KG1 (cell line): ENCODE measurements at places on chromosomes 3 and 15.

GRCh38 chr3:185114756-185115155 lies 38.1 kb downstream of the C3orf70 start:
- DNase-seq, result no peak

DNA sequence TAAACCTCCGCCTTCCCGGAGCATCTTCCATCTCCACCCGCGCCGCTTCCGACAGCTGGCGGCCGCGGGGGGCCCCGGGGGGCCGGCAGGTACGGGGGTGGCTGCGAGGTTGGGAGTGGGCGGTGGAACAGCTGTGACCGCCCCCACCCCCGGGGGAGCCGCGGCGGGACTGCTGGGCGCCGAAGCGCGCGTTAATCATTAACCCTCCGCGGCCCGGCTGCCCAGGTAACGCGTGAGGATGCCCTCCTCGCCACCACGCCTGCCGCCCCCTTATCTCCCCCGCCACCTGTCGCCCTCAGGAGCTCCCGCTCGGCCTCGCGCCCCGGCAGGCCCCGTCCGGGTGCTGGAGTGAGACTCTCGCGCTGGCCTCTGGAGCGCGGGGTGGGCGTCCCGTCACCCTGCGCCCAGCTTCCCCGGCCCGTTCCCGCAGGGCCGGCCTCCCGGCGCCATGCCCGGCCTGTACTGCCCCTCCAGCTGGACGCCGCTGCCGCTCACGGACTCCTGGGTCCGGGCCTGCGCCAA lies 757 bp downstream of the VWA5B2 start:
- no peak for DNase-seq

- DNase-seq, result no peak
These were observed 3.0 kb downstream of the RAB6B start for GRCh38 chr3:133892541-133893231.

DNA sequence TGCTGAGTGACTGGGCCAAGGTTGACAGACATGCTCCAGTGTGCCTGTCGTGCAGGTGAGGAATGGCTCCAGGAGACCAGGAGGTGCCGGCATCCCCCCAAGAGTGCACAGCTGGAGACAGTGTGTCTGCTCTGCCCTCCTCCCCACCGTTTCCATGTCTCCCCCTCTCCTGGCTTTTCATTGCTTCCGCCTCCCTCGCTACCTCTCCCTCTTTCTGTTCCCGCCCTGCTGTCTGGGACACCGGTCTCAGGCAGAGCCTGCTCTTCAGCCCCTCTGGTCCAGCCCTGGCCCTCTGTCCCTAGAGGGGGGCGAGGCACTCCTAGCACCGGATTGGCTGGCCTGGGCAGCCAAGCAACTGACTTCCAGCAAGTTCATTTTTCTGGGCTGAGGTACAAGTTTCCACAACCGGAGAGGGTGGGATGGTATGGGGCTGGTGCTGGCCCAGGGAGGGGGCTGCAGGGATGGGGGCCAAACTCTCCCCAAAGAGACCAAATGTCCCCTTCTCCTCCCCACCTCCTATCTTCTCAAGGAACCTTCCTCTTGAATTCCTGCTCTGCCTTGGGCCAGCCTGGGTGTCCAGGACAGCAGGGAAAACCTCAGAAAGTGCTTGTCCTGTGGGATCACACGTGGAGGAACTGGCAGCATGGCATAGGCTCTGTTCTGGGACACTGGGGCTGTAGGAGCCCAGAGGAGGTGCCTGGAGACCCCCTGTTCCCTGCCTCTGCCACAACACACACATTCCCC lies 32.6 kb downstream of the PRKCD start:
- no peak for DNase-seq

DNA sequence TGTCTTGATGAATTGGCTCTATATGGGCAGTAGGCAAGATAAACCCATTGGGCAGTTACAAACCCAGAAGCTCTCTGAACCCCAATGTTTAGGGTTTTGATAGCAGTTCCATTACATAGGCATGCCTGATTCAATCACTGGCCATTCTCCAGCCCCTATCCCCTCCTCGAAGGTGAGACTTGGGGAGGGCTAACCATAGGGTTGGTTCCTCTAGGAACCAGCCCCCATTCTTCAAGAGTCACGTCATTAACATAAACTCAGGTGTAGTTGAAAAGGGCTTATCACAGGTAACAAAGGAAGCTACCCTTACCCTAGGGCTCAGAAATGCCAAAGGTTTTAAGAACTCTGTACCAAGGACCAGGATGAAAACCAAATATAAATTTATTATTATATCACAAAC lies 353.1 kb downstream of the ERC2 start:
- no peak for DNase-seq

DNA sequence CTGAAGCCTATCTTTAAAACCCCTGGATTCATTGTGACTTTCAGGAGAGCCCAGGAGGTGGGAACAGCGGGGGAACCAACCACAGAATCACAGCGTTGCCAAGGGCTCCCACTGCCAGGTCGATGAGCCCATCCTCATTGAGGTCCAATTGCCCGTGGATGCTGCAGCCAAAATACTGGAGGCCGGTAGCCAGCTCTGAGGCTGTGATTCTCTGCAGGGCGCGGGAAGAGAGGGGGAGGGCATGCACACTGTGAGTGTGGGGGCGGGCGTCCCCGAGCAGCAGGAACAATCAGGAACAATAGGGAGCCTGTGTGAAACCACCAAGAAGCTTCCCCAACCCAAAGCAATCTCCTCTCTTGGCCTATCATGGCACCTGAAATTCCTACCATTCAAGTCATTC lies 53.4 kb downstream of the FEM1B start:
- no peak for DNase-seq

- DNase-seq, result no peak
These were observed 57.4 kb downstream of the ANXA2 start for GRCh38 chr15:60340207-60340921.

DNA sequence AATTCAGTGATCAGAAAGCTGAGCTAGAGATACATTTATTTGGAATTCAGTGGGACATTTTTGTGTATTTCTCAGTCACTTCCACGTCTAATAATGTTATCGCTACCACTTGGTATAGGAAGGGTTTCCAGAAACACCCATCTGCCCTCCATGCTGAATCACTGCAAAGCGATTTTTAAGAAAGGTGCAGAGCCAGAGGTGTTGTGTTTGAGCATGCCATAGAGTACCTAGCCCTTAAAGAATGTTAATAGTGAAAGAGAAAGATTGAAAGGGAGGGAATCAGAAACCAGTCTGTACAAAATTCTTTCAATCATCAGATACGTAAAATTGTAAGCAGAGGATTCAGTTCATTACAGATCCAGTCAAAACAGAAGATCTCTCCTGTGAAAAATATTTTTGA lies 80.1 kb upstream of the ARL6 start:
- no peak for DNase-seq

- DNase-seq, result no peak
These were observed 35.9 kb upstream of the CHMP2B start for GRCh38 chr3:87191175-87191574.

GRCh38 chr3:179969525-179969924 lies 67.2 kb downstream of the PEX5L start:
- no peak for DNase-seq

GRCh38 chr3:112303764-112304325 lies 9.8 kb upstream of the SLC9C1 start:
- DNase-seq, result no peak

DNA sequence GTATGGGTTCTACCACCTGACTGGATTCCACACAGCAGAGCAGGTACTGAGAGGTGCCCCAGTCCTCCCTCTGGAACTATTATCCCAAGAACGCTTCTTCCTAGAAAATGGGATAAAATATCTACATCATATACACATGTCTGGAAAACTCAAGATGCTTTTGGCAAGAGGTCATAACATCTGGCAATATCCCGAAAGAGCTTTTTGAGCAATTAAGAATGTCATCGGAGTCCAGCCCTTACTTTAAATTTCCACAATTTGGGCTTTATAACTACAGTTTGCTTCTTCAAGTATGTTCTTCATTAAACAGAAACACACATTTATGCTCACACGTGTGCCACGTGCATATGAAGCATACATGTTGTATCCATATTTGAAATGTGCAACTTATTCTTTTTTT lies 365.9 kb upstream of the THBS1 start:
- no peak for DNase-seq

GRCh38 chr3:44833394-44833793 lies 28.3 kb upstream of the TMEM42 start:
- DNase-seq, result no peak

DNA sequence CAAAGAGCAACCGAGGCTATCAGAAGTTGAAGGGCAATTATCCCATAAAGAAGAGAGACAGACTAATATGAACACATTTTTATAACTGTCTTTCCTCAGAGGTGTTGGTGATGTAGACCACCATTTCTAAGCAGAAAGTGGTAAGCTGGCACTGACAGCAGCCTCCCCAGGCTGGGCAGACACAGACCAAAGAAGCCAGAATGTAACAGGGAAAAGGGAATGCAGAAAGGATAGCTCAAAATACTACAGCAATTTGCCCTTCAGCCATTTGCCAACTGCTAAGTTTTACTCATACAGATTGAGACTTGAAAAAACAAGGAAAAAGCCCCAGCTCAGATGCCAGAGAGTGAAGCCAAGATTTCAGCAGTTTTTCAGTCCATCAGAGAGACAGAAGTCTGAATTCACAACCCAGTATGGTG lies 73.5 kb upstream of the ABI3BP start:
- DNase-seq, result no peak

GRCh38 chr3:79027593-79027992 lies 740.2 kb downstream of the ROBO1 start:
- no peak for DNase-seq

DNA sequence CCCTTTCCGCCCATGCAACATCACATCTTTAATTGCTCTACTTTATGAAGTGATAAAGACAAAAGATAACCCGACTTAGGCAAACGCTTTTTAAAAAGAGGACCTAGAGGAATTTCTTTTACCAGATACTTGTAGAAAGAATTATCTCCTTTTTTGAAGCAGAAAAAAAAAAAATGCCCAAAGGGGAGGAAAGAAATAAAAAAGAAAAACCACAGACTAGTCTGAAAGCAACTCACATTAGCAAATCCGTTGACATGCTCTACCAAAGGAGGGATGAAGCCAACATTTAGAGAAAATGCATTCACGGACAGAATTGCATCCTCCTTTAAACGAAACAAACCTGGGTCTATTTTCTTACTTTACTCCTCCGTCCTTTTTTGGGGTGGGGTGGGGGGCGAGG lies 213.6 kb downstream of the MEIS2 start:
- no peak for DNase-seq
